ENCODE measurements at places on chromosomes 1 and 21.

DNA sequence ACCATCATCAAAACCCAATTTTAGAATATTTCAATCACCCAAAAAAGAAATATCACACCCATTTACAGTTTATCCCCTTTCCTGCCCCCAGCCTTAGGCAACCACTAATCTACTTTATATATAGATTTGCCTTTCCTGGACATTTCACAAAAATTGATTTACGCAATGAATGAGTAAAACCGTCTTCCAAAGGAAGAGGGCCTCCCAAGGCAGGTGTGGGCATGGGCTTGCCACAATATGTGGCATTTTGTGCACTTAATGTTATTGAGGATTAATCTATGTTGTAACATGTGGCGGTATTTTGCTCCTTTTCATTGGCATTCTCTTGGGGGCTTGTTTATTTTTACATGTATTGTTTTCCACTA lies 11.8 kb upstream of the BMP8B start:
- DNase-seq: no peak

- peak; percentile 70 for DNase-seq
These were observed 10.8 kb downstream of the SLC45A3 start for GRCh38 chr1:205669341-205670149.

DNA sequence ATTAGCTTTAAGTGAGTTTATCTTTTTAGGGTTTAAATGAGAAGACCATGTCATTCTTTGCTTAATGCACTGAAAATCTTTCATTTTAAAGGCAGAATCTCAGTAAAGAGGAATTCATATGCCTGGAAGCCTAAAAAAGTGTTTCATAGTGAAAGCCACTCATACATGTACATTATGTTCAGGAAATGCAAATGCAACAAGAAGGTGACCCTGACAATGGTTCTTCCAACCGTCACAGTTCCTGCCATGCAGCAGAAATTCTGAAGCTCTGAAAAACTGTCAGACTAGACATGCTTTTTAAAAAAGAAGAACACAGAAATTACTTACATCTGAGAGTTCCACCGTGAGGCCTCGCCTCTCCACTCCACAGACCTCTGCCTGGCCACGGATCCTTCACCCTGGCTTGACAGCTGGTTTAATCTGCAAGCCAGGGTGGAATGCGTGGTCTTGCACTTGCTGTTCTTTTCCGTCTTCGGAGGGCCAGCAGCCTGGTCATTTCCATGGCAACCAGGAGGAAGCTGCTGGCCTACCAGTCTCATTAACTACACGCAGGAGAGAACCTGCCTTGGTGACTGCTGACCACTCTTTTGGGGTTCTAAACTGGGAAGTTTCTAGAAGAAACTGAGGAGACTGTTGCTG lies 41.8 kb upstream of the PAXBP1 start:
- DNase-seq: peak; percentile 40

GRCh38 chr1:16244650-16245285 lies 7.8 kb upstream of the CPLANE2 start:
- no peak for DNase-seq

DNA sequence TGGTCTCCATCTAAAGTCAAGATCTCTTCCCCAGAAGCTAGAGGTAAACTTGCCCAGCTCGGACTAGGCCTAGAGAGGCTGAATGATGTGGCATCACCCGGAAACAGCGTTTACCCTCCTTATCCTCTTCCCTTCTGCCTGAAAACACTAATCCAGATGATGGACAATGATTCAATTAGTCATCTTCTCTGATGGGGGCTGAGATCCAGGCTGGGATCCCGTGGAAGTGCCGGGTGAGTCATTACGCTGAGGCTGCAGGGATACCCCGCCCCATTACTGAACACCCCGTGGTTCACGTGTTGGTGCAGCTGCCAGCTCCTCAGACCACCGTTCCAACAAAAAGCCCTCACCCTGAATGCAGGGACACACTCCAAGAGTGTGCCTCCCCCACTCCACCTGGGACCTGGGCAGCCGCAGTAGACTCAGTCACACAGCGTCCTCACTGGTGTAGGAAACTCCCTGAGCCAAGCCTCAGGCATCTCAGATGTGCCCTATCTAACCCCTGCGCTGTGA lies 2.0 kb downstream of the S100A6 start:
- DNase-seq: no peak

GRCh38 chr1:227424953-227425352 lies 106.7 kb upstream of the CDC42BPA start:
- no peak for DNase-seq

DNA sequence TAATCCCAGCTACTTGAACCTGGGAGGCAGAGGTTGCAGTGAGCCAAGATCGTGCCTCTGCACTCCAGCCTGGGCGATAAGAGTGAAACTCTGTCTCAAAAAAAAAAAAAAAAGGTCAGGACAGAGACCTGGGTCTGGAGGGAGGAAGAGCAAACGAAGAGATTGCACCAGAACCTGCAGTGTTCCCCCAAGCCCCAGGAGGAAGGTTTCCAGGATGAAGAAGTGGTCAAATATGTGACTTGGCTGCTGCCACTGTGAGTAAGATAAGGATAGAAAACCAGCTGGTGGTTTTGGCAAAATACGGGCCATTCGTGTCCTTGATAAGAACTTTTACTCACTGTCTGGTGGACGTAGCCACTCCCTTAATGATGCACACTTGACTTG lies 42.2 kb downstream of the CLDN14 start:
- no peak for DNase-seq

GRCh38 chr21:41640748-41641509 lies 125.9 kb downstream of the RIPK4 start:
- no peak for DNase-seq

DNA sequence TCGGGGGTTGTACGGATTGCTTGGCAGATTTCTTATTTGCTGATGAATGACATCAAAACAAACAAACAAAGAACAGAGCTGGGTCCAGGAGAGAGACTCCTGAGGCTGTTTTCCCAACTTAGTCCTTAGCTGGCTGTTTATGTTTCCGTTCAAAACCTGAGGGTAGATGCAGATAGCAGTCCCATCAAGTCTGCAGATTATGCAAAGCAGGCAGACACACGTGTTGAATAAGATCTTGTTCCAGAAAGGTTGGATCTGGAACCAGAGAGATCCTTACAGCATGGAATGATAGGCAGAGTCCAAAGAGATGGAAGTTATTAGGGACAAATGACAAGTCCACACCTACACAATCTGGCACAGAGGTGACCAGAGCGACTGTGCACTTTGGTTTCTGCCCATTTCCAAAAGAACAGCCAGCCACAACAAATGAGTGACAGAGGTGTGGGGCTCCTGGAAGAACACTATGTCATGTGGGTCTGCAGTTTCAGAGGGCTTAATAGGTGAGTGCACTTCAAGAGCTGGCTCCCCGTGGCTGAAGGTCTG lies 65.5 kb downstream of the MAN1C1 start:
- no peak for DNase-seq

- no peak for DNase-seq
These were observed 136.8 kb downstream of the KCNK2 start for GRCh38 chr1:215219372-215219771.
